Vagina (tissue), 2 donors: ENCODE measurements at places on chromosomes 16 and 17. TPM values are rescaled to one million over a fixed set of nuclear protein-coding genes. Genes with fewer than 3 reads are reported as not detected.

DNA sequence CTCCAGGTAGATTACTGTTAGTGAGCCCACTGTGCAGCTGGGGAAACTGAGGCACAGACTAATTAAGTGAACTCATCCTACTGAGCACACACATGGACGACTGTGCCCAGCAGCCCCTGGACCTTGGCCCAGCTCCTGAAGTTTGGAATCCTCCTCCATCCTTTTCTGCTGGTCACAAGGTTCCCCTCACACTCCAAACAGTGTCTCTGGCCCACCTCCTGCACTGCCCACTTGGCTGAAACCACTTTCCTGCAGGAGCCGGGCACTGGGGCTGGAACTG, 3.6 kb downstream of the RHBDF2 start:
- no peak for DNase-seq

DNA sequence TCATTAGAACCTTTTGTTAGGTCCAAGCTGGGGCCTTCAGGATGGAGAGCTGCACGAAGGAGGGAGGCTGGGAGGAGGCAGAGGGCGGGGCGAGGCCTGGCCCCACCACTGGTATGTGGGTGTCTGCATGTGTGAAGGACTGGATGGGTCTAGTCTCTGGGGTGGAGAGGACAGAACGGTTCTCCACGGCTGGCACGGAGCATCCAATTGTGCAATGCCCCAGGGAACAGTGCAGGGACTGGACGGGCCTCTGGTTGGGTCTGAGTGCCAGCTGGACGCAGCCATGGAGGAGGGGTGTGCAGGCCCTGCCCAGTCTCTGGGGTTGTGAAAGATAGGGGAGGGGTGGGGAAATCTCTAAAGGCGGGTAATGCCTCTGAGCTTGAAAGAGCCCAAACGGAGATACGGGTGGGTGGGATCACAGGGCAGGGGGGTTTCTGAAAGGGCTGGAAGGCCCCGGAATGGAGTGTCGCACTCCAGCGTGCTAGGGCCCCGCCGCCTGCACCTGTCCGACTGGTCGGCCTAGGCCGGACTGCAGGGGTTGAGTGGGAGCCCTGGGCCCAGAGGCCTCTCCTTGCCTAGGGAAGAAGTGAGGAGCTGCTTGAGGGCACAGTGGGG, 1.6 kb downstream of the PPL start:
- no peak for DNase-seq

DNA sequence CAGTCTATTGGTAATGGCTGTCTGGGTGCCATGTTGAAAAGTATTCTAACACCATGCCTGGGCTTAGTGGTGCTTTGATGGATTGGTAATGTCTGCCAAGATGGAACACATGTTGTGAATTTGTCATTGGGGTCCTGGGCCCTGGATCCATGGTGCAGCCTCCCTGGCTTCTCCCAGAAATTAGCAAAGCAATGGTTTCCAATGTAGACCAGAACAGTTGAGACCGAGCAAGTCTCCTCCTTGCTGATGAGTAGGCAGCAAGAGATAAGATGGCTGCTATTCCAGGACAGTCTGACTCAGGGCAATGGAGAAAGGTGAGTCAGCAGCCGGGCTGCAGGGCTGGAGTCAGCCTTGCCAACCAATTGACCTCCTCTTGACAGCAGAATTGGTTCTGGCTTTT, 30.8 kb downstream of the GPR139 start:
- no peak for DNase-seq

DNA sequence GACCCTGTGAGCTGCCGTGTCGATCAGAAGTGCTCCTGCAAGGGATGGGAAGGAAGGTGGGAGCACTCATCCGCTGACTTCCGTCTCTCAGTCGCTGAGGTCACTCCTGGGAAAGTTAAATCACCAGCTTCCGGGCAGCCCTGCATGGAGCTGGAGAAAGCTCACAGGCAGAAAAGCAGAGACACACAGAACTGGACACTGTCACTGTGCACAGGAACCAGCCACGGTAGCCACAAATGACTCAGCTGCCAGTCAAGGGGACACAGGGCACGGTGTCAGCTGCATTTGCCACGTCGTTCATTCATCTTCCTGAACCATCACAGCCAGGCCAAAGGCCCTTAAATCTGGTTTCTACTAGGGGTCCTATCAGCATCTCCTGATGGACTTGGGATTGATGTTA, 226.4 kb upstream of the PSMD7 start:
- no peak for DNase-seq

- no peak for DNase-seq
Observed at GRCh38 chr16:87657621-87658192, 55.4 kb downstream of the JPH3 start.

Gene VPS9D1
- 10.1 TPM for total RNA-seq

Gene WFIKKN1
- total RNA-seq = 3.2 TPM

Gene GDPD3
- 6.9 TPM for total RNA-seq
